Right ventricle myocardium inferior (tissue), 1 donor: ENCODE measurements at places on chromosomes 7 and 10. TPM values are rescaled to one million over a fixed set of nuclear protein-coding genes. Genes with fewer than 3 reads are reported as not detected.
A peak's percentile ranks its signal among the peaks of the same experiment; 100 is the strongest.

AGAP3 gene
- 57.4 TPM for total RNA-seq

CAV2 gene
- total RNA-seq: 239 TPM

GRCh38 chr10:69515699-69516259, 57.4 kb downstream of the NEUROG3 start:
- peak; percentile 85 for DNase-seq

GRCh38 chr10:97197030-97197500, 11.3 kb upstream of the SLIT1 start:
- DNase-seq: no peak

GRCh38 chr7:144713850-144714249, 122.0 kb downstream of the TPK1 start:
- no peak for DNase-seq

DNA sequence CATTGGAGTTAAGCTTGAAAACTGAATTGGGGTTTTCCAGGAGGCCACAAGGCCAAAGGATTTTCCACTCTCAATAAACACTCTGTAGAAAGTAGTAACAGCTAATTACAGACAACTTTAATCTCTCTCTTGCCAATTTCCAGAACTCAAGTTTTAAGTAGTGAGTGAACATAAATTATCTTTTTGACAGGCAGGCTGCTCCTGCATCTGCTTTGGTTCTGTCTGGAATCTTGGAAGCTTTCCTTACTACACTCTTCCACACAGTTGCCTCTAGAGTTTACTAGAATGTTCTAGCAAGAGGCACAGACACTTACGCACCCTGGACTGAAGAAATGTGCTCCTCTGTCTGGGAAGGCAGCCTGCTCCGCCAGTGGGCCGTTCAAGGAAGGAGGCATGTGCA, 90.5 kb upstream of the WAC start:
- no peak for DNase-seq

DNA sequence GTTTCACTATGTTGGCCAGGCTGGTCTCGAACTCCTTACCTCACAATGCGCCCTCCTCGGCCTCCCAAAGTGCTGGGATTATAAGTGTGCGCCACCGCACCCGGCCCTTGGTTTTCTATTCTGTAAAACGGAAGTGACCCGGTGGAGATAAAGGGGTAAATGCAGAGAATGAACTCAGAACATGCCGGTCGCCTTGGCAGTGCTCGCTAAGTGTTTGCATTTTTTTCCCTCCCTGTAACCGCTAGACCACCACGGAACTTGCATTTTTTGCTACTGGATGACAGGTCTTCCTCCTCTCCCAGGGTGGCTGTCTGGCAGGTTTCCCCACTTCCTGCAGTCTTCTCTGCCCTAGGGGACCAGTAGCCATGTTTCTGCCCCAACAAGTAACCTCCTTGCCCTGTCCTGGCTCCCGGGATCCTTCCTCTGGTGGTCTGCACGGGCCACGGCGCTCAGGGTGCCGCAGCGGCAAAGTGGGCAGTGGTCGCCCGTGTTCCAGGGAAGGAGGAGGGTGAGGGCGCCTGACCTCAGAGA, 18.8 kb upstream of the GNA12 start:
- no peak for DNase-seq
